ENCODE measurements at places on chromosomes 11 and 22.

DNA sequence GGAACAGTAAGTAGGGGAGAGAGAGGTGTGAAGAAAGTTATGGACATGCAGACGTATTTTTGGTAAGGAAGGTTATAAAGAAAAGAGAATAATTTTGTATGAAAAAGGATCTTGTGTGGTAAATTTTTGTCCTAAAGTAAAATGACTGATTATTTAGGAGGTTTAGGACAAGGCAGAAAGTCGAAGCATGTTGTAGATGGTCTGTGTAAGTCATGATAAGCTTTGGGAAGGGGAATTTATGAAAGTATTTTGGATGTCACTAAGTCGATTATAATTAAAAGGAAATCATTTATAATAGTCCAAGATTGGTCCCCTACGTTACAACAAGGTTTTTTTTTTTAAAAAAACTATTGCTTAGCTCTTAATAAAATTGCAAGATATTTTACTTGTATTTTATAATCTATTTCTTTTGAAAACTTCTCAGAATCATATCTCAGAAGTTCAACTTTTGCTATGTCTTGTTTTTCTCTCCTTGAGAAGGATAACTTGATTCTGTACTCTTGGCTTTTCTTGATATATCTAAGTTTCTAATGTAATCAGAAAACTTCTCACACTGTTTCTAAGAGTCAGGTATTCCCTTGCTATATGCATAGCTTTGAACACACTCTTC is 10.9 kb upstream of the CABP2 start:
- DNase-seq: no peak

DNA sequence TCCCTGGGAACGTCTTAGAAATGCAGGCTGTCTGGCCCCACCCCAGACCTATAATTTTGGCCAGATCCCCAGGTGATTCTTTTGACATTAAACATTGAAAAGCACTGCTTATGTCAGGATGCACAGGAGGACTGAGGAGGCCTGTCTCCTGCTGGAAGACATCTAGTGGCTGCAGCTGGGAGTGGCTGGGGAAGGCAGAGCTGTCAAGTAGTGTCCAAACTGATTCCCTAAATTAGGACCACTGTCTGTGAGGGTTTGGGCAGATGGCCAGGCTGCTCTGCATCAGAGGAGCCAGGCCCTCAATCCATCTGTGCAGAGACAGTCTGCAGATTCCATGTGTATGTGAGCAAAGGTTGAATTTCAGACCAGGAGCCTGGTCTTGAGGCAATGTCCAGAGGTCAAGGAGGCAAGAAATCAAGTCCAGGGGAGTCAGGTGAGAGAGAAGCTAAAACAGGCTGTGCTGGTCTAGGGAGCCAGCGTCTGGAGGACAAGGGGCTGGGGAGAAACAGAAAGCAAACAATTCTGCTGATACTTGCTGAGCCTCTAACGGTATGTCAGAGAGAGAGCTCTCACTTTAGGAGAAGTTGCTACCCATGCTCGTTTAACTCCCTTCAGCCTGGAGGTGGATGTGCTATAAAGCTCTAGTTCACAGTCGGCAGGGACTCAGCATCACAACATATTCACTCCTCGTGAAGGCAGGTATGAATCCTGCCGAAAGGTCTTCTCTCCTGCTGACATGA is 15.3 kb upstream of the SYTL2 start:
- DNase-seq: no peak

DNA sequence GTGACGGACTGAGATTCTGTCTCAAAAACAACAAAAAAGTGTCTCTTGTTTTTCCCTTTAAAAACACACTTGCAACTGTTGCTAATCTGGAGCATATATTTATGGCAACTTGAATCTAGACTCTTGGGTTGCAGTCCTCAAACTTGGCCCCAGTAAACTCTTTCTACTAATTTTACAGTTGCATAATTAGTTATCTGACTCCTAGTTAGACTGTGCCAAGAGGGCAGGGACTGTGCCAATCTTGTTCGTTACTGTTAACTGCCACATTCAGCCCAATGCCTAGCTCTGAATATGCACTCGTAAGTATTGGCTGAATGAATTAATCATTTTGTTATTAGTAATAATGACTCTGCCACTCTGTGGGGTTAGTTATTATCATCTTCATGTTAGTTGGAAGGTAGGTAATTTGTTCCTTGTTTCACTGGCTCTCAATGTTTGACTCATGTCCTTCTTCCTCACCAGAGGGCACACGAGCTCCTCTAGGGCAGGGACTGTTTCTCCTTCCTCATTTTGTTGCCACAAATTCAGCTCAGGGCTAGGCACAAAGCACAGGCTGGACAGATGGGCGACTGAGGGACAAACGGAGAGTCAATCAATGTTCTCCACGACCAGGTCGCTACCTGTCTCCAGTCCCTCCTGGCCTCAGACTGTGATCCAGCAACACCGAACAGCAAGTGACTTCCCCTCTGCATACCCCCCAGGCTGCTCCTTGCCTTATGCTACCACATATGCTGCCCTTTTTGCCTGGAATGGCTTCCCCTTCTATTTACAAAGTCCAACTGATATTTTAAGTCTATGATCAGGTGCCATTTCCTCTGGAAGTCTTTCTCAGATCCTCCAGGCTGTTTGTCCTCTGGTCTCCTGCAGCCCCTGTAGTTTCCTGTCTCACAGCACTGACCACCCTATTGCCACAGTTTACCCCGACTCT is 9.0 kb downstream of the CLPB start:
- no peak for DNase-seq

DNA sequence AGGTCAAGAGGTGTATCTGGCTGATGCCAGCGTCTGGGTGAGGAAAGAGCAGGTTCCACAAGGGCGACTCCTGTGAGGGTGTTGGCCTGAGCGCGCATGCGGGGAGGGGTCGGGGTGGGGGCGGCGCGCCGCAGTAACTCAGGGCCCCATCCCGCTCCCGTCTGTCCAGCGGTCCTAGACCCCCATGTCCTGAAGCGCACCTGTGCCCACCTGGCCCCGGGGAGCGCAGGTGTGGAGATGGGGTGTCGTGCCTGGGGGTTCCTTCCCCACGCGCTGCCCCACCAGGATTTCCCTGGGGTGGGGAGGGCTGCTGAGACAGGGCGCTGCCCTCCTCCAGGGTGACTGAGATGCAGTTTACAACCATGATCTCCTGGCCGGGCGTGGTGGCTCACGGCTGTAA is 20.9 kb downstream of the RNH1 start:
- DNase-seq: no peak

DNA sequence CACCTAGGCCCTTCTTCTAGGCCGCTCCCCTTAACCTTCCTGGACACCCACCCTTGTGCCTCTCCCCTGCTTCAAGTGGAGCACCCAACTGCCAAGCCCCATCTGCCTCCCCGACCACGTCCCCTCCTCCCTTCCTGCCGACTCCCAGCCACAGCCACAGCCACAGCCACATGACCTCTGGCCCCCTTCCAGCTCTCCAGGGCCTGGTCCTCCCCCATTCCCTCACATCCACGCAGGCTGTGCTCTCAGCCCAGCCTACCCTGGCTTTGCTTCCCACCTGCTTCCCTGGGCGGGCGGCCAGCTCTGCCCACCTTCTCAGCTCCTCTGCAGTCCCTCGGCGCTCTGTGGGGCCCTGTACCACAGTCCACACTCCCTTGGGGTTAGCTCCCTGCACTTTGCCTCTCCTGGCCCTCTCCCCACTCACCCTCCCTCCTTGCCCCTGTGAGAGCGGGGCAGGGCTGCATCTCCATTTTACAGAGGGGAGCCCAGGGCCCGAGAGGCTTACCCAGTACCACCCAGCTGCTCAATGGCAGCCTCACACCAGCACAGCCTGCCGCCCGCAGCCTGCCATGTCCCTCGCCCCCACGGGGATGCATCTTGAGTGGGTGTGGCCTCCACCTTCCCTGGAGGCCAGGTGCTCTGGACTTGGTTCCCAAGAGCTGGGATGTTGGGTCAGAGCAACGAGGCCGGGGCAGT is 20.3 kb downstream of the PARVG start:
- no peak for DNase-seq

DNA sequence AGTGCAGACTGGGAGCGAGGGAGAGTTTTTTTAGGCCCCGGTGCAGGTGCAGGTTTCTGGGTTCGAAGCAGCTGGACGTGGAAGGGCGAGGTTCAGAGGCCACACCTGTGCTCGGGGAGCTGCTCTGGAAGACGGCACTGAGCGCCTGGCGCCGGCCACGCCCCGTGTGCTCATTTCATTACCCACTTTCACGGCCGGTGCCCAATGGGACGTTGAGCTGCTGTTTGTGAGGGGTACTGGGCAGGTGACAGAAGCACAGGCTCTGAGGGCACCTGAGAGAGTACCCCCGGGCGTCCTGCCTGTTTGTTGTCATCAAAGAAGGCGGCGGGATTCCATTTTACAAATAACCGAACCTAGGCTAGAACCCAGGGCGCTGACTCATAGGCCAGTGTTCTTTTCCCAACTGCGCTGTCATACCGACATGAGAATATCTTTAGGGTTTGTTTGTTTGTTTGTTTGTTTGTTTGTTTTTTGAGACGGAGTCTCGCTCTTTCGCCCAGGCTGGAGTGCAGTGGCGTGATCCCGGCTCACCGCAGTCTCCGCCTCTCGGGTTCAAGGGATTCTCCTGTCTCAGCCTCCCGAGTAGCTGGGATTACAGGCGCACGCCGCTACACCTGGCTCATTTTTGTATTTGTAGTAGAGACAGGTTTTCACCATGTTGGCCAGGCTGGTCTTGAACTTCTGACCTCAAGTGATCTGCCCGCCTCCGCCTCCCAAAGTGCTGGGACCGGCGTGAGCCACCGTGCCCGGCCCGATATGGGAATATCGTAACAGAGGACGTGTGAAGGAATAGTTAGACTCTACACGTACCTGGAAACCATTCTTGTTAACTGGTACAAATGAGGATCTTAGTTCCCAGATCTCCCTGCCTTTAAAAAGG is 16.6 kb upstream of the SPTBN2 start:
- peak; percentile 21 for DNase-seq

DNA sequence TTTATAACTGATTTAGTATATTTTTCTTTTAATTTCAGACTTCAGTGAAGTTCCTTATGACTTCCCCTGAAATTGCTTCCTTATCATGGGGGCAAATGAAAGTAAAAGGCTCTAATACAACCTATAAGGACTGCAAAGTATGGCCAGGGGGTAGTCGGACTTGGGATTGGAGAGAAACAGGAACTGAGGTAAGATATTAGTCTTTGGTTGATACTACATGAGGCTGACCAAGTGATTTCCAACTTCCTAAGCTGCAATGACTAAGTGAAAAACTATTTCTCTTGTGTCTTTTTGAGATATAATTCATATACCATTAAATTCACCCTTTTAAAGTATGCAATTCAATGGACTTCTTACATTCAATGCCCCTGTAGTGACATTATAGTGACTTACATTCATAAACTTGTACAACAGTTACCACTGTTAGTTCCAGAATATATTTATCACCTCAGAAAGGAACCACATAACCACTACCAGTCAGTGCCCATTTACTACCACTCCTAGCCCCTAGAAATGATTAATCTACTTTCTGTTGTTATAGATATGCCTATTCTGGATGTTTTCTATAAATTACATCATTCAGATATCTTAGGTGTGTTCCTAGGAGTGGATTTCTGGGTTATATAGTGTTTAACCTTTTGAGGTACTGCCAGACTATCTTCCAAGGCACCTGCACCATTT is 21.6 kb downstream of the AAMDC start:
- no peak for DNase-seq

DNA sequence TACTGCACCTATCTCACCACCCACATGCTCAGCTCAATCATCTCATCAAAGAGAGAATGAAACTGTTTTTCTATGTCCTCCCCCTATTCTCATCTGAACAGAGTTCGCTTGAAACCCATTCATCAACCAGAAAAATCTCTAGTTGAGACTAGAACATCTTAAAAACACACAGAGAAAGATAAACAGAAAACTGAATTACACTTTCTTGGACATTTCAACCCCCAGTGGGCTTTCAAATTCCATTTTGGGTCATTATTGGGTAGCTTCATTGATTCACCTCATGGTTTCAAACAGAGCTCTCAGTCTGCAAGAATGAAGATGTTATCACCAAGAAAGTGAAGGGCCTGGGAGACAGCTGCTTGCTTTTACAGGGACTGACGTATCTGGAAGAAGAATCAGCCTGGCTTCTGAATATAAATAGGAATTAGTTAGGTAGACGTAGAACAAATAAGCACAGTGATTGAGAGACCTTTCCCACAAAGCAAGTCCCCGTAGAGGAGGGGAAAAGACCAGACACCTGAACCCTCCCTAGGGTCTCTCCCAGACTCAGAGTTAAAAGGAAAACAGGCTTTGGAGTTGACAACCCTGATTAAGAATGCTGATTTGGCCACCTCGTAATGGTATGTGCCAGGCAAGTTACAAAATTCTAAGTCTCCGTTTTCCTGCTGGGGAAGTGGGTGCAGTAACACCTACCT is 155.7 kb downstream of the BBOX1 start:
- DNase-seq: no peak

- no peak for DNase-seq
Measured at GRCh38 chr22:24887260-24887659, 59.2 kb downstream of the LHFPL7 start.

- no peak for DNase-seq
Measured at GRCh38 chr11:78929207-78929905, 354.7 kb upstream of the NARS2 start.

GRCh38 chr11:77384571-77384970 is 83.1 kb upstream of the GDPD4 start:
- DNase-seq: no peak

DNA sequence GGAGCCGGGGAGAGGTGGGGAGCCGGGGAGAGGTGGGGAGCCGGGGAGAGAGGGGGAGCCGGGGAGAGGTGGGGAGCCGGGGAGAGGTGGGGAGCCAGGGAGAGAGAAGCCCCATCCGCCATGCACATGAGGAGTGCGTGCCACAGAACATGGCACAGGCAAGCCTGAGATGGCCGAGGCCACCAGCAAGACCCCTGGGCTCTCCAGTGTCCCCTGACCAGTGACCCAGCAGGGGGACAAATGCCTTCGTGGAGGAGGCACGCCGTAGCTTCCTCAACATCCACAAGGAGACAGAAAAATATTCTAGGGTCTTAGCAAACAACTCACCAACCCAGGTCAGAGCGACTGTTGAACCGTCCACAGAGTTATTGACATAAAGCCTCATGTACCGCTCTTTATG is 618.8 kb downstream of the TBC1D22A start:
- DNase-seq: no peak

GRCh38 chr11:130778705-130779104 is 137.6 kb downstream of the SNX19 start:
- DNase-seq: no peak

GRCh38 chr11:29184939-29185890 is 831.6 kb downstream of the KCNA4 start:
- no peak for DNase-seq

DNA sequence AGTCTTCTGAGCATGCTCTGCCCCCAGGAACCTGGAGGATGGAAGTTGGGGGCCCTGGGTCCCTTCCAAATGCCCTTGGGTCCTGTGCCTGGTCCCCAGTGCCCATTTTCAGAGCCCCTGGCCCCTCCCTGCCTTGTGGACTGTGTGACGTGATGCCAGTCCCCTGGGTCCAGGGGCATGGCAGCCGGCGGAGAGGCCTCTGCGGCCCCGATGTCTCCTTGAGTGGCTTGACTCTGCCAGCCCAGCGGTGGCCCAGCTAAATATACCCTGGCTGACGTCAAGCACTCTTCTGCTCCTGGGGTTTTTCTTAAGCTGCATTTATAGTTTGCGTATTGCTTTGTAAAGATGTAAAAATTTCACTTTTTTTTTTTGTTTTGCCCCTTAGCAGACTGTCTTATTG is 35.2 kb upstream of the PARVG start:
- DNase-seq: no peak

Measured in activated T-cell treated with anti-CD3 and anti-CD28 coated beads for 24 hours (primary cell).